Stomach (tissue), 19 donors: ENCODE measurements at places on chromosomes 5 and 9. TPM values are rescaled to one million over a fixed set of nuclear protein-coding genes. Genes with fewer than 3 reads are reported as not detected.

- no peaks in the 10 kb centered on the region for H3K36me3 ChIP-seq
- H3K4me3 ChIP-seq = peak overlapping the region; percentile 60
- no peaks in the 10 kb centered on the region for H3K4me1 ChIP-seq
- peak; percentile 39 for DNase-seq
Measured at GRCh38 chr5:169637549-169638121, 560 bp downstream of the DOCK2 start.

GRCh38 chr9:114364134-114365041 lies 23.4 kb downstream of the AKNA start:
- no peak for DNase-seq
- H3K4me3 ChIP-seq = no peak overlapping the region

Gene ZDHHC11
- 25.9 TPM for total RNA-seq

- no peaks in the 10 kb centered on the region for H3K27me3 ChIP-seq
- DNase-seq = peak; percentile 1
- H3K27ac ChIP-seq = no peak overlapping the region
- H3K36me3 ChIP-seq = peaks cover 100% of the 10 kb centered on the region
- H3K4me1 ChIP-seq = peaks cover 9% of the 10 kb centered on the region
Measured at GRCh38 chr9:133104718-133105460, 16.2 kb downstream of the RALGDS start.

GRCh38 chr5:140402258-140403074 lies 833 bp downstream of the ANKHD1 start:
- no peaks in the 10 kb centered on the region for H3K27me3 ChIP-seq
- peak overlapping the region; percentile 99 for H3K4me3 ChIP-seq

Gene RNF183
- 0.43 TPM for total RNA-seq

DNA sequence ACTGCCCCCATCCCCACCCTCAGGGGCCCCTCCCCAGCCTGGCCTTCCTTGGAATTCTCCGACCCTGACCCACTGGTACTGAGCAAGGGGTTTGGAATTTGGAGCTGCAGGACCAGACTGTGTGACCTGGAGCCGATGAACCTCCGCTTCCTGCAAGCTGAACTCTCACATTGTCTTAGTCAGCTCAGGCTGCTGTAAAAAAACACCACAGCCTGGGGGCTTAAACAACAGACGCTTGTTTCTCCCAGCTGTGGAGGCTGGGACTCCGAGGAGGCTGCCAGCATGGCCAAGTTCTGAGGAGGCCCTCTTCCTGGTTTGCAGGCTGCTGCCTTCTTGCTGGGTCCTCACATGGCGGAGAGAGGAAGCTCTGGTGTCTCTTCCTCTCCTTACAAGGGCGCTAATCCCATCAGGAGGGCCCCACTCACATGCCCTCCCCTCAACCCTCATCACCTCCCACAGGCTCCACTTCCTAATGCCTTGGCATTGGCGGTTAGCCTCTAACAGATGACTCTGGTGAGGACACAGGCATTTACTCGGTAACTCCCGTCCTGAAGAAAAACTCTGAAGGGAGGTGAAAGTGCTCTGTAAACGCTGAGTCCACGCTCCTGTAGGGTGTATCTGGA lies 42.4 kb downstream of the C5orf15 start:
- no peak overlapping the region for H3K27ac ChIP-seq
- DNase-seq = no peak
- peaks cover 9% of the 10 kb centered on the region for H3K4me1 ChIP-seq
- no peak overlapping the region for H3K4me3 ChIP-seq

- H3K4me3 ChIP-seq = no peak overlapping the region
- H3K27ac ChIP-seq = no peak overlapping the region
- H3K36me3 ChIP-seq = peaks cover 72% of the 10 kb centered on the region
- no peaks in the 10 kb centered on the region for H3K4me1 ChIP-seq
- H3K27me3 ChIP-seq = no peaks in the 10 kb centered on the region
Measured at GRCh38 chr9:2778816-2779215, 61.5 kb downstream of the KCNV2 start.

DNA sequence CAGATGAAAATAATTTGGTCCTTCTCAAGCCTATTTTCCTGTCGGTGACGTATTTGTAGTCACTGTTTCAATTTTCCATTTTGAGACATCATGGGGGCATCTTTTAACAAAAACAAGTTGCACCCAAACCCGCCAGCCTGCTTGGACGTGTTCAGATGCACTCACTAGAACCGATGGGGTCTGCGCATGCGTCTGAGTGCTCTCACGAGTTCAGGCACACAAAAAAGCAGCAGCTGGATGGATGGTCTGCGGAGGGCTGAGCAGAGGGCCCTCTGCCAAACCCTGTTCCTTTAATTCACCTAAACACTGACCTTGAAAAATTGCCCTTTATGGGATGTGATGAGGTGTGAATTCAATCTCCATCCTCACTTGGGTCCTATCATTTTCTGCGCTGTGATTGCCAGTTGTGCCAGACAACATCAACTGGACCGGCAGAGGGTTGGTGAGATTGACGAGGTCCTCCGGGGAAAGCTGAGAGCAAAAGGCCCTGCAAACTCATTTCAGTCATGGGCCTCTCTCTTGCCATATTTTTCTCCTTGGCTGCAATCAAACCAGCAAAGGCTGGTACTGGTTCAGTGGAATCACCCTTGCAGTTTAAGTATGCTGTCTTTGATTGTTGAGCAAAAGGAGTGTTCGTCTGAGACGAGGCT lies 251.9 kb downstream of the NFIB start:
- H3K36me3 ChIP-seq = no peaks in the 10 kb centered on the region
- H3K27ac ChIP-seq = no peak overlapping the region
- no peaks in the 10 kb centered on the region for H3K27me3 ChIP-seq
- no peaks in the 10 kb centered on the region for H3K4me1 ChIP-seq
